ENCODE measurements at places on chromosomes 13 and 19.

GRCh38 chr13:31067416-31068118, 94.1 kb downstream of the HSPH1 start:
- DNase-seq = peak; percentile 51

DNA sequence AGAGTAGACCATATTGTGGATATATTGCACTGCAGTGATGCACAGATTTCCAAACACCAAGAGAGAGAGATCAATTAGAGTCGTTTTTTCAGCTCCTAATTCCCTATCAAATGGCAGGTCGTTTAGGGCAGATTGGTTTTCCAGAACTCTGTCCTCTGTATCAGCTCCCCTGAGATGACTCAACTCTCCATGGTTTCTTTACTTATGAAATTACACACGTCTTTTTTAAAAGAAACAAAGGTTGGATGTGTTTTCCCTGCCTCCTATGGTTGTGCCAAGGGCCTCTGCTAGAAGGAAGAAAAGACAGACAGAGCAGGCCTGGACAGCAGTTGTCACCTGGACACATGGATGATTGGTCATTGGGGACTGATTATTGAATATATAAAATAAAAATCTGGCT, 478.1 kb upstream of the NBEA start:
- DNase-seq = peak; percentile 62

DNA sequence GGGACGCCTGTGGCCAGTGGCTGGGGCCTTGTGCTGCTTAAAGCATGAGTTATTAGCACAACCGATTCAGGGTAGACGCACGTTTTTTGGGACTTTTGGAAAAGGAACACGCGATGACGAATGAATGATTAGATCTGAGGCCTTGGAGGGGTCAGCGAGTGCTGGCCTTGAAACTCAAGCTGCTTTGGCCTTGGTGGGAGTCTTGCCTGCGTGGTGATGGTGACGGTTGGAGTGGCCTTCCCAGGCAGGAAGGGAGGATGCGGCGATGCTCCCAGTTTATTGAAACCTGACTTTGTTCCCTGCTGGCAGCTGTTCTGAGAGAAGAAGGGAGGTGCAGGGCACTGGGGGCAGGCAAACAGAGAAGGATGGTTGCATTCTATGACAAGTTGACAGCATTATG, 63.1 kb upstream of the RNF113B start:
- DNase-seq = no peak

DNA sequence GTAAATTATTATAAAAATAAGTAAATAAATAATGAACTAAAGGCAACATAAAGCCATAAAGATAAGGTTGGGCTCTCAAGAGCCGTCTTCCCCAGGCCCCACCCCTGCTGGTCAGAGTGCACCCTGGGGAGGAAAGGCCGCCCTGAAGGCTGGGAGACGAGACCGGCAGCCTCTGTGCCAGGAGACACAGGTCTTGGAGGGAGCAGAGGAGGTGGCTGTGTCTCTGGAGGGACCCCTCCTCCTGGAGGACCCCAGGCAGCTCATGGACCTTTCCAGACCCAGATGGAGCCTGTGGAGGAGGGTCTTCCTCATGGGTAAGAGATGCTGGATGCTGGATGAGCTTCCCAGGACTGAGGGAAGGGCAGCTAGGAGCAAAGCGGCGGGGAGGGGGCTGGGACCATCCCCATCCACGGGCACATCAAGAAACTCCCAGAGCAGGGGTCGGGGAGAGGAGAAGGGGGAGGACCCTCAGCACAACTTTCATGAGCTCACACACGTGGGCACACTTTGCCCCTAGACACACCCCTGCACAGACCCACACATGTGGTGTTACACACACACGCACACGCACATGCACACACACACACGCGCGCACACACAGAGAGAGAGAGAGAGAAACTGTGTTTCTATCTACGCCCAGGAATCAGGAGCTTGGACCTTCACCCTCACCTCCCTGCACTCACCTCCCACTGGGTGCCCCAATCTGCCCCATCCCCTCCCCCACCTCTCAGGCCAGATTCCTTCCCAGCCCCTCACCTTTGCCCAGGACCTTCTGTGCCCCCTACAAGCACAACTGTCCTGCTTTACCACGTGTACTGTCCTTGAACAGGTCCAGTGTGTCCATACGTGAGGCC, at the start of gene CEACAM18:
Gene CEACAM18 (plus strand): TSS at position 159 of the 854 bp plus-strand sequence.
- DNase-seq = no peak

DNA sequence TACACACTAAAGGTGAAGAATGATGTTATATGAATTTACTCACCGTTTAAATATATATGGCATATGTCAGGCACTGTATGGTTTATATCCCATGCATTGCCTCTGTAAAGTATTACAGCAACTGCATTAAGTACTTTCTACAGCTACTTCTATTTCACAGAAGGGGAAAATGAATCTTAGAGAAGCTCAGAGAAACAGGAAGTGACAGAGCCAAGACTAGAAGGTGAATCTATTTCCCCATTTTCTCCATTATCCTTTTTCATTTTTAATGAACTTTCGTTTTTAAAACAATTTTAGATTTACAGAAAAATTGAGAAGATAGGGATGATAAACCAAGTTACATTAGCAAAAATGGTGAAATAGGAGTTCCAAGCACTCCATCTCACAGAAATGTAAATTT, 863.3 kb downstream of the UQCRFS1 start:
- no peak for DNase-seq

- DNase-seq = no peak
Measured at GRCh38 chr19:37778613-37779126, 716 bp downstream of the ZNF573 start.

- no peak for DNase-seq
Measured at GRCh38 chr13:40429706-40430545, 236.5 kb downstream of the FOXO1 start.

DNA sequence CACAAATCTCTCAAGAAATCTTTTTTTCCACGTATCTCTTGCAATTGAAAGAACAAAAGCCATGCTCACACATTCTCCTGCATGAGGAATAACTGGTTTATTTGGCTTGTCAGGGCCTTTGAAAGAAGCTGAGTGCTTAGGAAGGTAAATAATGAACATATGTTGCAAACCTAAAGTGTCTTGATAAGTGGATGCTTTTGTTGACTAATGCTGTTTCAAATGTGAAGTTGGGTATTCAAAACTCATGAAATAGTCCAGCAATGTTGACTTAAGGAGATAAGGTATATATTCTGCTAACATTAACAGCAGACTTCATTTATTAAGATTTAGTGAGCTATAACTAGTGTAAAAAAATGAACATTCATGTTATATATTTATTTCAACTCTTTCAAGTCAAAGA, 1792.7 kb upstream of the MIR17HG start:
- peak; percentile 11 for DNase-seq

GRCh38 chr19:44955505-44956439, 592 bp downstream of the CLPTM1 start:
- DNase-seq = no peak

GRCh38 chr19:571566-571974, 826 bp upstream of the BSG start:
- peak; percentile 56 for DNase-seq

GRCh38 chr13:21014502-21015170, 46.8 kb downstream of the LATS2 start:
- peak; percentile 74 for DNase-seq

- DNase-seq = no peak
Measured at GRCh38 chr13:80296638-80297037, 44.3 kb downstream of the SPRY2 start.

DNA sequence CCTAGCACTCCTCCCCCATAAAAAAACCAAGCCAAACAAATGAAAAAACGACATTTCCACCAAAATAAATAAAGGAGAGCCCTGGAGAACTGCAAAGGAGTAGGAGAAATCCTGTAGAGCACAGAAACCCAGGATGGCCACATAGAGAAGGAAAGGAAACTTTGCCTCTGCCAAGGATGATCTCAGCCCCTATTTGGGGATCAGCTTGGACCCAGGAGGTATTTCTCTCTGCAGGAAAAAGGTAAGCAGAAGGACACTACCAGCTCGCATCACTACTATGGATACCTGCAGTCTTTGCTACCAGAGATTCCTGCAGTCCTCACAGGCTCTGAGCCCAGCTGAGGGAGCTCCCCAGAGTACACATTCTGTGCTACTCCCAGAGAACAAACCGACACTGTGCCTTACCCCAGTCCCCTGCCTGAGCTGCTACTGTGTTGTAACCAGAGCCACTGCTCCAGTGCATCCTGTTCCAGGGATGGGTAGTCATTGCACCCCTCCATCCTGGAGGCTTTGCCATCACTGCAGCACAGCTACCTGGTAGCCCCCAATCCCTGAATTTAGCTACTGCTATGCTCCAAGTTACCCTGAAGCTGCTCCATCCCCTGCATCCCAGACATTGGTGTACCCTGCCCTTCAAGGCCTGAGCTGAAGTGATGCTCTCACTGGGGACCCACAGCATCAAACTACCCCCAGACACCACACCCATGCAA, 41.7 kb downstream of the VWA8 start:
- no peak for DNase-seq

GRCh38 chr13:112722433-112723263, 32.8 kb downstream of the ATP11A start:
- peak; percentile 77 for DNase-seq

DNA sequence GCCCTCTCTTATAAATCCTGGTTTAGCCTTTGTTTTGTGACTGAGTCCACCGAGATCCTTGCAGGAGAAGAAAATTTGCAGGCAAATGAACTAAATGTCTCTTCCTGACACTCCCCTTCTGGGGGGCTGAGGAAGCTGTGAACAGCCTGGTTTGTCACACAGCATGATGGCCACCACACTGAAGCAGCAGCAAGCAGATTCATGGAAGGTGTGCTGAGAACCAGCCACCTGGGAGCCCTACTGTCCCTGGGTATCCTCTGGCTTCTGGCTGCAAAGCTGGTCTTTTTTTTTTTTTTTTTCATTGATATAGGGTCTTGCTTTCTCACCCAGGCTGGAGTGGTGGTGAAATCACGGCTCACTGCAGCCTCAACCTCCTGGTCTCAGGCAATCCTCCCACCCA, 11.2 kb downstream of the MRPS12 start:
- DNase-seq = no peak

GRCh38 chr13:111508902-111509509, 188.6 kb downstream of the TEX29 start:
- no peak for DNase-seq

- peak; percentile 53 for DNase-seq
Measured at GRCh38 chr13:97121894-97122293, 100.2 kb upstream of the MBNL2 start.

DNA sequence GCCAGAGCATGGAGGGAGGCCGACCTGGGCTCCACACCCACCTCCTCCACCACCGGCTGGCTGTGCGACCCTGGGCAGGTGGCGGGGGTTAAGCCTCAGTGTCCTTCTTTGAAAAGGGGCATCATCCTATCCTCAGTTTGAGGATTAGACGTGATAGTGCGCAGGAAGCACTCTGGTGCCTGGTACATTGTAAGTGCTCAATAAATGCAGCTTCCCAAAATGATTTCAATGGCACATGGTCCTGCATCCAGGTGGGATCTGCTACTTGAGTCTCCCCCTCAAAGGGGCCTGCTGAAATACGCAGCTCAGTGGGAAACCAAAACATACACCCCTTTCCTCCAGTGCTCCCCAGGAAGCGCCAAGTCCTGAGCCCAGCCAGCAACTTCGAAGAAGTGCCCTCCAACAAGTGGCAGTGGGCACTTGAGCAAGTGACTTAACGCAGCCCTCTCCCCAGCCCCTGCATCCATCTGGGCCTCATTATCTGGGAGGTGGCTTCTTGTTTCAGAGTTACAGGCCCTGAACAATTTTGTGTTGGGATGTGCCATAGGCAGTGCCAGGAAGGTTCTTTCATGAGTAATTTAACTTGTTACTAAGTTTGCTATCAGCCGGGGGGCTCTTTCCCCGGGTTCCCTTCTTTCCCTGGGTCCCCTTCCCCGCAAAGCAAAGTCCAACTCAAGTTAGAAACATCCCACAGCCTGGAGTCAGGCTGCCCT, 17.9 kb downstream of the ACTN4 start:
- DNase-seq = no peak

DNA sequence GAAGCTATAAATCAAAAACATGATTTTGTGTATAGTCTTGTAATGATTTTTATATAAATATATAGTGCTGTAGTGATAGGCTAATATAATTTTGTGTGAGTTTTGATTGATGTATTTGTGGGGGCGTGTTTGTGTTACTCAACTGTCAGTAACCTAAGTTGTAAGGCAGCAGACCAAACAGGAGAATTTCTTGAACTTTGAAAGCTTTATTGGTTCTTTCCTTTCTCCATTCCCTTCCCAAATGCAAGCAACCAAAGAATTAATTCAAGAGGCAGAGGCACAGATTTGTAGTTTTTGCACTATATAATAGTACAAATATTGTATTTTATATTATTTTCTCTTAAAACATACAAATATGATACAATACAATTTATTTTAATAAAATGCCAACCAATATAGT, 109.6 kb downstream of the FLT1 start:
- no peak for DNase-seq

- DNase-seq = no peak
Measured at GRCh38 chr19:862581-863314, 3.3 kb downstream of the CFD start.

DNA sequence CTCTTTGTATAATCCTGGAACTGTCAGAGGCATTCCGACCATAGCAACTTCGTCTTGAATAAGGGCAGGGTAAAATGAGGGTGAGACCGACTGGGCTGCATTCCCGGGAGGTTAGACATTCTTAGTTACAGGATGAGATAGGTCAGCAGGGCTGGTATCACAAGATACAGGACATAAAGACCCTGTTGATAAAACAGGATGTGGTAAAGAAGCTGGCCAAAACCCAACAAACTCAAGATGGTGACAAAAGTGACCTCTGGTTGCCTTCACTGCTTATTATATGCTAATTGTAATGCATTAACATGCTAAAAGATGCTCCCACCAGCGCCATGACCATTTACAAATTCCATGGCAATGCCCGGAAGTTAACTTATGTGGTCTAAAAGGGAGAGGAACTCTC, 27.7 kb upstream of the MBNL2 start:
- peak; percentile 71 for DNase-seq

DNA sequence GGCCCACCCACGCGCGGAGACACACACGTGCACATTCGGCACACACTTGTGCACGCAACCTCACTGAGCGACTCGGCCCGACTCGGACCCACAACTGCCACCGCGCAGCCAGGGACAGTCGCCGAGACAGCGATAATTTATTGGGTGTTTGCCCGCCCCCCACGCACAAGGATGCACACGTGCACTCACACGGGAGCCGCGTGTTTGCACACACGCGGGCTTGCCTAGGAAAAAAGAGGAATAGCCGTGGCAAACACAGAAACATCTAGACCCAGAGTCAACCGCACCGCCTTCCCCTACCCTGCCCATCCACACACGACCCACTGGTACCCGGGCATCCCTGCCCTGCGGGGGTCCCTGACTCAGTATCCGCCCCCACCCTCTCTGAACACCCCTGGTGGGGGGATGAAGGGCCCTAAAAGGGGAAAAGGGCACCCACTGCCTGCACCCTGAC, 1.1 kb upstream of the SSBP4 start:
- no peak for DNase-seq

- no peak for DNase-seq
Measured at GRCh38 chr19:35889370-35890112, 10.8 kb downstream of the NFKBID start.
